Motor neuron (in vitro differentiated cells): ENCODE measurements at places on chromosomes 3 and 15. TPM values are rescaled to one million over a fixed set of nuclear protein-coding genes. Genes with fewer than 3 reads are reported as not detected.

DNA sequence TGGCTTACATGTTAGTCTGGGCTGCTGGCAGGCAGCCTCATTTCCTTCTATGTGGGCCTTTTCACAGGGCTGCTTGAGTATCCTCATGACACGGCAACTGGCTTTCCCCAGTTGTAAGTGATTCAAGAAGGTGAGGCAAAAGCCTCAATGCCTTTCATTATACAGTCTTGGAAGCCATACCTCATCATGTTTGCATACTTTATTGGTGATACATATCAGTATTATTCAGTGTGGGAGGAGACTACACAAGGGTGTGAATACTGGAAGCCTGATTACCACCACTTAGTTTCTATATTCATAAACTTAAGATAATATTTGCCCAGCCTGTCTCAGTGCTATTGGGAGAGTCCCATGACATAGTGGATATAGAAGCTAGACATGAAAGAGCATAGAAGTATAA is 346.8 kb downstream of the SOX2 start:
- ATAC-seq = no peak

DNA sequence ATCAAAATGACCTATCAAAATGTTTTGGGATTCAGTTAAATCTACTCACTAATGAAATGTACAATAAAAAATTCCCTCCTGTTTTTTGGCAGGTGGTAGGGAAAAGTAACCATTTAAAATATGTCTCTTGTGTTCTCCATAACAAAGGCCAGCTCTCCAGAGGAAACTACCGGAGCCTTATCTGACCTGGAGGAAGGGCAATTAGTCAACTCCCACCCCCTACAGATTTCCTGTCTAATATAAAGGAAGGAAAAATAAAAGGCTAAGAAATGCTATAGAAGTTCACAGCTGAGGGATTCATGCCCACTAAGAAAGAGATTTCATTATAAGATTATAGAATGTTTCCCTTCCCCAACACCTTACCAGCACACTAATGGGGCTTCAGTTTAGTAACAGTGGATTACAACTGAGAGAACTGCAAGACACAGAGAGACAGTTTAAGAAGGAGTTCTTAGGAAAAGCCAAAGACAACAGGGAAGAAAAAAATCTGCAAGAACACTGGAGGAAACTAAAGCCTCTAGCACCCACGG is 376.5 kb upstream of the KCNMB2 start:
- no peak for ATAC-seq

EAF2 gene
- total RNA-seq = 2.2 and 3.0 TPM in 2 replicates

- no peak for ATAC-seq
Observed at GRCh38 chr3:166123088-166123487, 285.9 kb upstream of the BCHE start.

- no peak for ATAC-seq
Observed at GRCh38 chr3:178486903-178487302, 49.3 kb upstream of the KCNMB2 start.

MKRN2OS gene
- 1.3 and 2.0 TPM in 2 replicates for total RNA-seq

GOLGA8J gene
- not detected in 2 replicates for total RNA-seq

DNA sequence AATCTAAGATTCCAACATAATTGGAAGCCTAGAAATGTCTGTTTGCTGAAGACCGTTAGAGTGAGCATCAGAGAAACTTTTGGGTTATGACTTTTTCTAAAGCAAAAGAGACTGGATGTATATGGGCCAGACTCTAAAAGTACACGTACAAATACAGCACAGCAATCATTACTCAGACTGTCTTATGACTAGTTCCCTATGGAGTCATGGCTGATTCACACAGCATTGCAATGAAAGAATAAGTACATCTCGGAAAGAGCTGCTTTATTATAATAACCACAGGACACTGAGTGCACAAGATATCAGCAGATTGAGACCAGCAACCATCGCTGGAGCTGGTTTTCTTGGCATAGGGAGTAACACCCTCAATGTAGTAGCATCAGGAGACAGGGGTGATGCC is 618.6 kb downstream of the NLGN1 start:
- ATAC-seq = no peak

DNA sequence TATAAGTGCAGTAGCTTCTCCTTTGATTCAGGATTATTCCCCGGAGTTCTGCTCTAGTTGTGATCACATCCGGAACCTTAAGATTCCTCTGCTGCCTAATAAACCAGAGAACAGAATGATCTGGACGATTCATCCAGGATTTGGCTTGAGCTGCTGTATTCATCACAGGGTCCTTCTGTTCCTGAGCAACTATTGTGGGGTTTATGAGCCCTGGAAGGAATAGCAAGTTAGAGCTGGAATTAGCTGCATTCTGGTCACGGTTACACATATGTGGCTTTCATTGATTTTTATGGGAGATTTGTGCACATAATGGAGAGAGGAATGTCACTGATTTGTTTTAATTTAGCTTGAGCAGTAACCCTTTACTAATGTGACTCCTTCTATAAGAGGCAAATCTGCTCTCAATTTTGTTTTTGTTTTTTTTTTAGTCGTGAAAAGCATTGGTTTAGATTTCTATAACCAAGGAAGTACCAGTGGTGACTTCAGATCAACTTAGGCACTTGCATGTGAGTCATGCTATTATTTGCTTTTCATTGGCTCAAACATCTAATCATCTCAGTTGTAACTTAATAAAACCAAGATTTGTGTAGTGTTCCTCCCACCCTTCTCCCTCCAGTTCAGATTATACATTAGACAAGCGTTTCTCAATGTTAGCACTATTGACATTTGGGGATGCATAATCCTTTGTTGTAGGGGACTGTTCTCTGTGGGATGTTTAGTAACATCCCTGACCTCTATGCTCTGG is 148.5 kb downstream of the OTOL1 start:
- ATAC-seq = peak; percentile 69

ECE2 gene
- total RNA-seq = 0.60 TPM in 1 of 2 replicates, not detected in the other
